Skin of body (tissue), 3 donors: ENCODE measurements at places on chromosomes 4 and X. TPM values are rescaled to one million over a fixed set of nuclear protein-coding genes. Genes with fewer than 3 reads are reported as not detected.
A peak's percentile ranks its signal among the peaks of the same experiment; 100 is the strongest.

DNA sequence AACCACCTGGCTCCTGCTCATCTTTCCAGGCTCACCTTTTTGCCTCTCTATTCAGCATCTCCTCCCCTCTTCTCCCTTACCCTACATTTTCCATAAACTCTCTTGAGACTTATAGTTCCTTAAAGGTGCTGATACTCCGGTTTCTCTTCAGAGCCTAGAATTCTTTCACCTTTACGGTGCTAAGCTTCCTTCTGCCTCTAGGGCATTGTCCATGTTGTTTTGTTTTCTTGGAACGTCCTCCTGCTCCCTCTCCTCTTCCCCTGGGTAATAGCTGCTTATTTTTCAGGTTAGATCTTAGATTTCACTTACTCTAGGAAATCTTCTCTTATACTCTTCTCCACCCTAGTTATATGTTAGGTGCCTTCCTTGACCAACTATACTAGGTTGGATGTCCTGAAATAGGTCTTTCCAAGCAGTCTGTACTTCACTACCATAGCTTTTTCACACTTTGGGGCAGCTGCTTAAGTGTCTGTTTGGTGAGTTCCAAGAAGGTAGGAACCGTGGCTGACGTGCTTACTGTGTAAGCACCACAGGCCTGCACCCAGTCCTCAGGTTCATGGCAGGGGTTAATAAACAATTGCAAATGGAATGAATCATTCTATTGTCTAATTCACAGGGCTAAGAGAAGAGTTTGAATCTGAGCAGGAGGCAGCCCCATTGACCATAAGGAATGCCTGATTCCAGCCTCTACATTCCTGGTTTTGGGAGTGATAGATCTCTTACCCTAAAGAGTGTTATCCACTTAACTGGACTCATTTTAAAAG lies 227.5 kb downstream of the MGST2 start:
- DNase-seq, result no peak

- no peak for DNase-seq
Observed at GRCh38 chr4:104416725-104417356, 77.9 kb downstream of the CXXC4 start.

DNA sequence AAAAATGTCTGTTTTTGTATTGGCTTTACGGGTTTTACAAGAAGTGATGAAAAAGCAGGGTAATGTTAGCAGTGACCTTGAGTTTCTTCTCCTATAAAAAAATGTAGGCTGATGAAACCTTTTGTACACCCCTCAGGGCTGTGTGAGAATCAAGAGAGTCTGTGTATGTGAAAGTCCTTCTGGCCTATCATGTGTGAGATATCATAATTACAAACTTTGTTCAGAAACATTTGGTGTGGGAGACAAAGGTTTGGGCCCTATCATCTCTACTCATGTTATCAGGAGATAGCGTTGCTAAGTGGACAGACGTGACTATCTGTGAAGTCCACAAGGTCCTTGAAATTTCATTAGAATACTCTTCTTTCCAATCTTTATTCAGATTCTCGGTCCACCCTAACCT lies 170.6 kb upstream of the HAND2 start:
- no peak for DNase-seq

GRCh38 chr4:69467797-69468196 lies 27.9 kb downstream of the UGT2B4 start:
- no peak for DNase-seq

DNA sequence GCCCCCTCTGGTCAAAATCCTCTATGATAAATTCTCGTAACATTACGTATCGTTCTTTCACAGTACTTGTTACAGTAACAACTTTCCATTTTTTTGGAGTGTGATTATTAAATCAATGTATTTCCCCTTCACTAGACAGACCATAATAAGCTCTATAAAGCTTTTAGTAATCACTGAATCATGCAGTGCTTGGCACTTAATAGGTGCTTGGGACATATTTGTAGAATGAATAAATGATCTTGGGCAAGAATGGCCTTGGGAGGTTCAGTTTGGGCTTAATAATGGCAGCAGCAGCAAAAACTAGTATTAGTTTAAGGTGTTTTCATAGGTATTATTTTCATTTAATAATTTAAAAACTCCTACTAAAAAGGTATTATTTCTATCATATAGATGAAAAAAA lies 33.4 kb upstream of the SFRP2 start:
- no peak for DNase-seq

GRCh38 chrX:1649621-1650020 lies 34.8 kb downstream of the ASMT start:
- DNase-seq, result no peak

Gene MAP3K15
- 0.49 TPM for total RNA-seq

- no peak for DNase-seq
Observed at GRCh38 chr4:125750828-125751466, 436.2 kb downstream of the FAT4 start.

DNA sequence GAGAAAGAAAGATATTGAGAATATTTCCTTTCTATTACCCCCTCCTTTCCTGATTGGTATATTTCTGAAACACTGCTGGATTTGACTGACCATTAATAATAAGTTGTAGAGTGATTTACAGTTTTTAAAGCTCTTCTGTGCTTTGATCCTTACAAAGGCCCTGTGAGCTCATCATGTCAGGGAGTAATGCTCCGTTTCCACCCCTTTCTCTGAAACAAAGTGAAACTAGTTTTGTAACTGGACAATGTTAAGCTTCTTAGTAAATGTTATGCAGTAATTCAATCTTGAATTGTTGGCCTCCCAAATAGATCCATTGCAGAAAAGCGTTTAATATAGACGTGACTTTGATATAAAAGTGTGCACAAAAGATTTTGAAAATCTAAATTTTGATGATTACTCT lies 190.1 kb upstream of the GNPDA2 start:
- DNase-seq, result peak; percentile 12

Gene MAOA
- total RNA-seq, result 11.6 TPM

GRCh38 chr4:61997831-61998230 lies 797.7 kb downstream of the ADGRL3 start:
- DNase-seq, result no peak

Gene COMMD8
- 13.8 TPM for total RNA-seq

Gene XAGE1A
- total RNA-seq, result not detected

Gene PNCK
- total RNA-seq, result 0.99 TPM

DNA sequence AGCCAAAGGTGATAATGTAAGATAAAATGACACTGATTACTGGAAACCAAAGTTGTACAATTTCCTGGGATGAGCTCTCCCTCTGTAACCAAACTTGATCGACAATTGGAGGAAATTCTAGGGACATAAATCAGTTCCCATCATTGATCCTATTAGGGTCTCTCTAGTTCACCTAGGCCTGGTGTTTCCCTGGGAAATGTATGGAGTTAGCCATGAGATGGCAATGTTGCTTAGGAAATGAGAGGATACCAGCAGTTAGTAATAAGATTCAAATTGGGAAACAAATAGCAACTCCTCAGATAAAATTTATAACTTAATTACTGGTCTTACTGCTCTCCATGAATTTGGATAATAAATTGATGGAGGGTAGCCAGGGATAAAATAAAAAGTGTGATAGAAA lies 52.2 kb downstream of the SPATA18 start:
- DNase-seq, result peak; percentile 63

Gene IL2
- total RNA-seq, result not detected

GRCh38 chr4:174596513-174596912 lies 74.2 kb upstream of the HPGD start:
- DNase-seq, result no peak

Gene UBA1
- total RNA-seq, result 74.4 TPM

DNA sequence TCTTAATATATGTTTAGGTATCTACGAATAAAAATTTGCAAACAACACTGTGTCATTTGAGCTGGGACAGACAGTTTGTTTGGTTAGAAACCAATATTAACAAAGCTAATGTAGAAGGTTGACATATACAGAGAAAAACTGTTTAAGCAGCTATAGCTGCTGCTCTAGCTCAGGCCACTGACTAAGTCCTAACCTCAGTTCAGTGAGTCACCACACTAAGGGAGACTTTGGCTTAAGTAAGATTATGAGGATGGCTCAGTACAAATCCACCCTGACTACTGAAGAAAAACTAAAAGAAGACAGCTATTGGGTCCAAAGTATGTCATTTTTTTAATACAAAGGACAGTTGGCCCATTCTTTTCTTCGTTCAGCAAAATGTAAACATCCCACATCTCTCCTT lies 717.3 kb upstream of the ACTRT1 start:
- no peak for DNase-seq
